ENCODE measurements at places on chromosomes 2 and 18.

GRCh38 chr2:239712755-239713154, 311.9 kb upstream of the HDAC4 start:
- DNase-seq, result no peak

GRCh38 chr2:174338147-174338605, 3.4 kb downstream of the SP9 start:
- DNase-seq, result no peak

GRCh38 chr2:163774862-163775261, 39.1 kb upstream of the FIGN start:
- no peak for DNase-seq

- no peak for DNase-seq
Observed at GRCh38 chr2:51301381-51301780, 269.4 kb upstream of the NRXN1 start.

GRCh38 chr2:124693156-124693555, 668.1 kb downstream of the CNTNAP5 start:
- DNase-seq, result no peak

DNA sequence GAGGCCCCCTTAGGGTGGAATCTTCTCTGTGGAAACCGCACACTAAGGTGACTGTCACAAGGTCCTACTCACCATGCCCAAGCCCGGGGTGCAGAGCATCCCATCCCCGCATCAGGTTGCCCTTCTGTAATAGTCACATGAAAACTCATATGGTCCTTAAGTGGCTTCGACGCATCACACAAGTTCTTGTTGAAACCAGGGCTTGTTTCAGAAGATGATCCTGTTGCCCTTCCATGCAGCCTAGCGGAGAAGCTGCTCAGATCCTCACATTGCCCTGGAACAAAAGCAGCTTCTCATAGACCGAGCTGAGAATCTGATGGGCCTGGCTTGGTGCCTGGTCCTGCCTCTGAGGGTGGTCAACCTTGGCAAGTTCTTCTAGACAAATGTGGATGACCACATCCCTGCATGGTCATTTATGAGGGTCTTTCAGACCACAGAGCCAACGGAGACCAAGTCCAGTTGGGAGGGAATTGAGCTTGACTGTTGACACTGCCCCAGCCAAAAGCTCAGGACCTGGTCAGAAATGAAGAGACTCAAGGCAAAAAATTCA, 54.1 kb downstream of the PDCL3 start:
- DNase-seq, result no peak

GRCh38 chr2:114406347-114406746, 36.1 kb upstream of the DPP10 start:
- DNase-seq, result no peak

- no peak for DNase-seq
Observed at GRCh38 chr2:172297950-172298349, 129.4 kb upstream of the ITGA6 start.

DNA sequence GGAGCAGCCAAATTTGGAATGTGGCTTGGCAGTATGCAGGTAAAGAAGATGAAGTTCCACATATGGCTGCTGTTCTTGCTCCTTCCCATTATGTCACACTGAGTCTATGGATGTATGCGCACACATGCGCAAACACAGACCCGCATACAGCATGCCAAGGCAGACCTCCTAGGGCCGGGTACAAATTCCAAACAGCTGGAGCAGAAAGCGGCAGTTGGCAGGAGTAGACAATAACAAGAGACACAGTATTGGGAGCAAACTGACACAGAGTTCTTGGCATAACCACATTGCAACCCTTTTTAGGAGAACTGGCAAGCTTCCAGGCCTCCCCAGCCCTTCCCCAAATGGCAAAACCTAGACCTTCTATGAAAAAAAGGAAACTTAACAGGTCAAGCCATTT, 268.9 kb downstream of the SP3 start:
- no peak for DNase-seq

GRCh38 chr2:18991177-18992168, 366.9 kb downstream of the OSR1 start:
- peak; percentile 95 for DNase-seq

DNA sequence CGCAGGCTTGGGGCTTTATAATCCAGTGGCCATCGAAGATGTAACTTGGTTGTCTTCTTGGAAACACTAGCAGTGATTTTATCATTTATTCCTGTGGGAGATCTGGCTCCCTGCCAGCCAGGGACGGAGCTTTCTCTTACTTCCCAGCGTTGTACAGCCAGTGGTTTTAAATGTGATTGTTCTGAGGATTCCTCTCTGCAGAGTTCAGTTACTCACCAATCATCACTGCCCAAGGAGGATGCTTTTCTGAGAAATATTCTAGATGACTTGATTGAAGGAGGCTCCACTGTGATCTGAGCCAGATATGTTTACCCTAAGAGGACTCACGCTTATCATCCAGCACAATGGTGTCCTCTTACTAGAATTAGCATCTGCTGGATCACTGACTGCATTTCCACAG, 744.3 kb downstream of the RNF144A start:
- DNase-seq, result no peak

- DNase-seq, result no peak
Observed at GRCh38 chr2:74763962-74764428, 69.9 kb upstream of the HK2 start.
